ENCODE measurements at places on chromosomes 2 and 18.

GRCh38 chr2:190271783-190272456, 47.7 kb downstream of the HIBCH start:
- no peak for DNase-seq

- DNase-seq, result no peak
Observed at GRCh38 chr2:236051351-236051750, 116.8 kb downstream of the GBX2 start.

- DNase-seq, result no peak
Observed at GRCh38 chr2:234858790-234859329, 93.0 kb upstream of the SH3BP4 start.

GRCh38 chr2:230932556-230933511, 7.8 kb upstream of the GPR55 start:
- peak; percentile 90 for DNase-seq

DNA sequence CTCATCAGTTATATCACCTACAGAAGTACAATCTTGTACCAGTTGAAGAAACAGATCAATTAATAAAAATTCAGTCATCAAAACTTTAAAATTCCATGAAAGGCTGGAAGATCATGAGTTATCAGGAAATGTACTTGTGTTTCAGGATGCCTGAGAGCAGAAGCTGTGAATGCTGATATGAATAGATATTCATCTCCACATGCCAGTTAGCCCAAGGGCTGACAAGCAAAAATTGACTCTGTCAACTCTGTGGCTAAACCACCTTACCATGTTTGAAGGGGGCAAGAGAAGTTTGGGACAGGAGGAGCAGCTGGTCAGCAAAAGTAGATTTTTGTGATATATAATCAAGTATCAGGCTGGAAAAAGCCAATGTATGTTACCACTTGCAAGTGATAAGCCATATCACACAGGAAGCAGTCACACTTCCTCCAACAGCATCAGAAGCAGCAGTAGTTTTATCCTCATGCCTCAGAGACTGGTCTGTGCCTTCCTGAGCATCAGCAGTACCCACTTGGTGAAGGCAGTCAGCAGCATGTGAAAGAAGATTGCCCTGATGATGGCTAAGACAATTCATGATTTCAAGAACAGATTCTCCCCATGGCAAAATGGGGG, 328.2 kb upstream of the CNTNAP5 start:
- no peak for DNase-seq

DNA sequence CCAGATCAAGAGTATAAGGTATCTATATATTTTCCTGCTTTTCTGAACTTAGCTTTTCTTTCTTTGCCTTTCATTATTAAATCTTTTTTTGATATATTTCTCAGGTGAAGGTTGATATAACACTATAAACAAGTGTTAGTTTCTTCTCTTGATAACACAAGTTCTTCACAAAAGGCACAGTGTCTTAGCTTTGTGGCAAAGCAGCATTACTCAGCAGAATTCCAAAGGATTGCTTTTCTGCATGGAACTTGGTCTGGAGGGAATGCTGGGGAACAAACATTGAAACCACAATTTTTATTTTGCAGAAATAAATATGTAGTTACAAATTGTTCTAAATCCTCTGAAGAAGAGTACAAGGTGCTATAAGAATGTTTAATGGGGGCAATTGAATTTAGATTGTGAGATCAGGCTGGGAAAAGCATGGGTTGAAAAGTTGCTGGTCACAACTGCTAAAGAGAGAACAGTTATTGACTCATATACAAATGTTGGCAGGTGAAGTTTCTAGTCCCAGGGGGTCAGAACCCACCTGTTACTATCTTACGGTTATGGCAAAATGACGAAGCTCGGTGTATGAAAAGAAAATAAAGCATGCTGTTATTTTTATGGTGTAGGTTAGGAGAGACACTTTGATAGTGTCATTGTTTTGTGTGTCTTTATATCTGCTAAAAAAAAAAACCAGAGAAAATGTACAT, 68.2 kb downstream of the UBR3 start:
- no peak for DNase-seq

- no peak for DNase-seq
Observed at GRCh38 chr2:38174646-38175423, 98.9 kb upstream of the CYP1B1 start.

DNA sequence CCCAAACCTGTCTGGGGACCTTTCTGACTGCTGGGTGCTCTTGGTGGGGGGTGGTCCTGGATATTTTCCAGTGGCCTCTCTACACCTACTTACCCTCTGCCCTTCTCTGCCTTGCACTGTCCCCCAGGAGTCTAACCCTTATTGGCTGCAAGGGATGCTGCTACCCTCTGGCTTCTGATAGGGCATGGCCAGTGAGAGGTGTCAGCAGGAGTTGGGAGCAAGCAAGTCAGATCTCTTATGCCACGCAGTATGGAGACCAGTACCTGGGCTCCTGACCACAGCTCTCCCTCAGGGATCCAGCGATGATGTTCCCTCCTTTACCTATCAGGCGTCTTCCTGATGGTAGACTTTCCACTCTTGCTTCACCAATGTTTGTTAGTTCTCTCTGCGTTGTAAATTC, 373.7 kb downstream of the SOCS6 start:
- no peak for DNase-seq

DNA sequence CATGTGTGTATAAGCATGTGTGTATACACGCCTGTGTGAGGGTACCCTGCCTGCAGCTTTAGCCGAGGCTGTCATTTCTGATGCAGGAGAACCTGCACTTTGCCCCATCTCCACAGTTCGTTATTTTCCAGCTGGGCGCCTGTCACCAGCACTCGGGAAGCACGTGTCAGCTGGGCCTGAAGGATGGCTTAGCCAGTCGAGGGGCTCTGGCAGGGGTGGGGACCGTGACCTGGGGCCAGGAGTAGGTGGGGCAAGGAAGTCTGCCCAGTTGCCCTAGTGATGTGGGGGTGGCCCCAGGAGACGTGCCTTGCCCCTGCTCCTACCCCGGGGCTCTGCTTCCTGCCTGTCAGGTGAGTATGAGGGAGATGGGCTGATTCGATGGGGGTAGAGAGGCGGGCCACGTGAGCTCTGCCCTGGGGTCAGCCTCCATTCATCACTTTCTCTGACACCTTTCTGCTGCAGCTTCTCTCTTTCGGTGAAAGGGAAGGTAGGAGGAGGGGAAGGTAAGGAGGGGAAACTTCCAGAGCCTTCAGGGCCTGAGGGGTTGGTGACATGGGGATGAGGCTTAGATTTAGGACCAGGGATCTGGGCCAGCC, 130.6 kb upstream of the SKOR2 start:
- DNase-seq, result no peak

- no peak for DNase-seq
Observed at GRCh38 chr18:54888933-54889332, 60.7 kb downstream of the RAB27B start.

- no peak for DNase-seq
Observed at GRCh38 chr18:46488471-46489213, 168.4 kb downstream of the LOXHD1 start.

- DNase-seq, result no peak
Observed at GRCh38 chr2:237567276-237568029, 1.1 kb downstream of the PRLH start.

GRCh38 chr2:190592831-190593230, 56.1 kb upstream of the NAB1 start:
- DNase-seq, result no peak

DNA sequence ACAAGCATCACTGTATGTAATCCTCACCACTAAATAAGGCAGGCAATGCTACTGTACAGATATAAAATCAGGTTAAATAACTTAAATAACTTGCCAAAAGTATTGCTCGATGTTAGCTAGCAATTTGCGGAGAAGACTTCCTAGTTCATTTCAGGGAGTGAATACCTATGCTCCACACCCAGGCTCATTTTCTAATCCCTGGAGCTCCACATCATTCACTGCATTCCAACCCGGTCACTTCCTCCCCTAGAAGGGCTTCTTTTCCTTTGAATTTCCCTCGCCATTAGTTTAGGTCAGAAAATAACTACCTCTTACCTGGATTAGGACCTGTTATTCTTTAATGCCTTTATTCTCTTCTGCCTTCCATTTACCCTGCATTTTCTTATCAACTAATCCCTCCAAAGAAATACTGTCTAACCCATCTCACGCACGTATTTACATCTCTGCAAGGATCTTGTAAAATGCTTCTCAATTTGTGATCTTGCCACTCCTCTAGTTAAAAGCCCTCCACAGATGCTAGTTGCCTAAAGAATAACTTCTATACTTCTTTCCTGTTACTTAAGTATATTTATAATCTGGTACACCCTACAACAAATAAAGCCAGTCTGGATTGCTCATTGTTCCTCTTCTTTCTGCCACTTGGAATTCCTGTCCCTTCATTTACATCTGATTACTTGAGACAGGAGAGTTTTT, 599.8 kb downstream of the NRXN1 start:
- no peak for DNase-seq

- no peak for DNase-seq
Observed at GRCh38 chr2:196759378-196759706, 40.1 kb downstream of the GTF3C3 start.

DNA sequence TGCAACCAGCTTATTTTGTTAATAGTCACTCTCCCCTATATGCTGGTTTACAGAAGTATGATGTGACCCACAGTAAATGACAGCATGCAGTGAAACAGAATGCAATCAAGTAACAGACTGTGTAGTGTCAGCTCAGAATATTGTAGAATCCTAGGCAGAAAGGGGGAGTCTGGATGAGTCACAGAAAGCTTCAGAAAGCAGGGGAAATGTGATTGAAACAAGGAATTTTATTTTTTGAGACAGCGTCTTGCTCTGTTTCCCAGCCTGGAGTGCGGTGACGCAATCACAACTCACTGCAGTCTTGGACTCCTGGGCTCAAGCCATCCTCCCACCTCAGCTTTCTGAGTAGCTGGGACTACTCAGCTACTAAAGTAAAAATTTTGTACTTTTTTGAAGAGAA, 219.9 kb upstream of the FBXO11 start:
- peak; percentile 90 for DNase-seq

DNA sequence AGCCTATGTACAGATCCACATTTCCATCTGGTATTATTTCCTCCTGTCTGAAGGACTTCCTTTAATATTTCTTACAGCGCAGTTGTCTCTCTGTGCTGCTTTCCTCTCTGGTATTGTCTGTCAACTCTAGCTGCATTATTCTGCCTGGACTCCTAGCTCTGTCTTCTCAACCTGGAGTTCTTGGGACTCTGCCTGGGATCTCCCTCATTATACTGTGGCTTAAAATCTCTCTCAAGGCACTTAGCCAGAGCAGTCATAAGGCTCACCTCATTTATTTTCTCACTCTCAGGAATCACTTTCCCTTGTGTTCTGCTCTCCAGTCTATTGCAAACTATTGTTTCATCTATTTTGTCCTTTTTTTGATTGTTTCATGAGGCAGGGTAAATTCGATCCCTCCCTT, 850.4 kb downstream of the ERBB4 start:
- DNase-seq, result no peak

- DNase-seq, result no peak
Observed at GRCh38 chr2:197254776-197255530, 55.6 kb downstream of the ANKRD44 start.

DNA sequence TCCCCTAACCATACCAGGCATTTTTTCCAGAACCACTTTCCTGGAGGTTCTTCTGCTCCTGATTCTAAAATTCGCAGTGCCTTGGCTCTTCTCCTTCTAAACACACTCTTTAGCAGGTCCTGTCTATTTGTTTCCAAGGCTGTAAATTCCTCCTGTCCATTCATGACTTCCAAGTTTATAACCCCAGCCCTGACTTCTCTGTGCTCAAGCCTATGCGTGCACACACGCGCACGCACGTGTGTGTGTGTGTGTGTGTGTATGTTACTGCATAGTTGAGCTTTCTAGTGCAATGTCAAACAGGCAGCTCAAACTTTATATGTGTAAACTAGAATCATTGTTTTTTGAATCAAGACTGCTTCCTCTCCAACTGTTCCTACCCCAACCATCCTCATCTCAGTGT, 337.7 kb downstream of the LRRTM1 start:
- DNase-seq, result no peak

GRCh38 chr2:164620873-164621763, at the start of gene GRB14:
Gene GRB14 (minus strand): TSS chr2:164621482. CDS start chr2:164621309, 173 bp downstream.
- DNase-seq, result peak; percentile 13

DNA sequence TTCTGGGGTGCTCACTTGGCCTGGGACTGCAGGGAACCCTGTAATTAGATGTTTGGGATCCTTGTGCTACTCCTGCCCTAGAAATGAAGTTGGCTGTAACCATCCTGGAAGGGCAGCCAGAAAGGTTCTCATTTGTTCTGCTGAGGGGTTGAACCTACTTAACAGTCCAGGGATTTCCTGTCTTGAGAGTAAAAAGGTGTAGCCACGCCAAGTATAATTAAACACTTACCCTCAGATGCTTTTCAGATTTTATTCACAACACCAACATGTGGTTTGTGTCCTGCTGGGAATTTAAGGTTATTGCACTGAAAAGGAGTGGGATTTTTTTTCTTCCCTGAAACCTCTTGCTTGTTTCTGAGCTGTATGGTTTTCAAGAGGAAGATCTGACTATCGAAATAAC, 222.4 kb upstream of the APCDD1 start:
- no peak for DNase-seq

GRCh38 chr2:236963631-236964182, 122.0 kb upstream of the COPS8 start:
- DNase-seq, result no peak

GRCh38 chr18:31430554-31430953, 17.0 kb upstream of the DSG3 start:
- no peak for DNase-seq

- no peak for DNase-seq
Observed at GRCh38 chr18:37565101-37565976, at the start of gene CELF4. Gene CELF4 (minus strand): TSS chr18:37565798.

- no peak for DNase-seq
Observed at GRCh38 chr2:29335396-29335795, 220.2 kb downstream of the CLIP4 start.

GRCh38 chr2:71348302-71348701, 16.7 kb downstream of the ZNF638 start:
- no peak for DNase-seq

DNA sequence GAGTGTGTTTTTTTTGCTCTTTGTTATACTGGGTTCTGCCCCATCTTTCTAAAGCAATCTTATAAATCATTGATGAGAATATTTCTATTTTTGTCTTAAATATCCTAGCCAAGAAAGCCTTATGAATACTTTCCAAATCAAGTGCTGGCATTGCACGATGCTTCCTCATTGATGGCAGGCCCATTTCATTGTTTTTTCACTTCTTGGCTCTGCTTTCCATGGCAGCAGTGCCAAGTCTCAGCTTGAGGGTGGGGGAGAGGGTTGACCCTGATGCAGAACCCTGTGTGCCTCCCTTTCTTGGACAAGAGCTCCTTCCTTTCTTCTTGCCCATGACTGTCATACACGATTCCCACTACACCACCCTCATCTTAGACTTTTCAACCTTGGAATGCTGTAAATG, 16.7 kb upstream of the CELF4 start:
- DNase-seq, result no peak

DNA sequence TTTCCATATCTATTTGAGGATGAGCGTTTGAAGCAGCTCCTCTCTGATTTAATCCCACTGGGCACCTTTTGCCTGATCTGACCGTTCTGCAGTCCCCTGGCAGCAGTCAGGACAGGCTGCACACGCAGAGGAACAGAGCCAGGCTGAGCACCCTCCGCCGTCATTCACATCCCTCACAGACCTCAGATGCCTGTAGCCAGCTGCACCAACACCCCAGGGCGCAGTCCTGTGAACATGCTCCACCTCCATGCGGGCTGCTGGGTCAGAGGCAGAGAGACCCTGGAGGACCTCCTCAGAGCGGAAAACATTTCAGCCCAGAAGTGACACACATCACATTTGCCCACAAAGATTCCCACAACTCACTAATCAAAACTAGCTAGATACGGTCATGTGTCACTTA, 146.1 kb downstream of the SEPTIN10 start:
- no peak for DNase-seq

All from posterior cingulate gyrus (tissue), 11 donors.